ENCODE measurements at places on chromosomes 1 and 21.
A peak's percentile ranks its signal among the peaks of the same experiment; 100 is the strongest.

GRCh38 chr1:15350551-15351200, 59.0 kb upstream of the EFHD2 start:
- DNase-seq, result no peak

DNA sequence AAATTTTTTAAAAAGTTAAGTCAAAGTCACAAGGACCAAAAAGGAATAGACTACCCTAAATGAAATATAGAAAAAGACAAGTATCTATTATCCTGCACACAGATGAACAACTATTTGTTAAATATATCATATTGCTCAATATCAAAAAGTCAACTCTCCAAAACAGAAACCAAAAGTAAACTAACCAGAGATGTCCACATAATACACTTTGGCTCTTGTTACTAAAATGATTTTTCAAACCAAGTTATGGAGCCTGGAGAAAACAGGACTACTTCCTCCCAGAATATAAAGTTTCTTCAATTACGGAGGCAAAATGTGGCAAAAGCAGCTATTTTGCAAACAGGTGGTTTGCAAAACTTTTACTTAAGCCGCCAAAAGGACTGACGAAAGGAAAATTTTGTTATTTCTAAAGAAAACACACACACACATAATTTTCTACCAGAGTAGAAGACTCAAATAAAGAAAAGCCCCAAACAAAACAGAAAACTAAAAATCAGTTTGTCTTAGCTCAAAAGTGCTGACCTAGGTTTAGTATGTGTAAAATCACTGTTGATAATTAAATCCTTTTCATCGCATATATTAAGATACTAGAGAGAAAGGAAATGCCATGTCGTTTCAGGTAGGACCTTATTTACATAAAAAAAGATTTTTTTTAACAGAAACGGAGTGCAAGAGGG, 1.1 kb downstream of the DPYD start:
- no peak for DNase-seq

GRCh38 chr21:45528028-45528705, 14.1 kb downstream of the SLC19A1 start:
- DNase-seq, result peak; percentile 13

DNA sequence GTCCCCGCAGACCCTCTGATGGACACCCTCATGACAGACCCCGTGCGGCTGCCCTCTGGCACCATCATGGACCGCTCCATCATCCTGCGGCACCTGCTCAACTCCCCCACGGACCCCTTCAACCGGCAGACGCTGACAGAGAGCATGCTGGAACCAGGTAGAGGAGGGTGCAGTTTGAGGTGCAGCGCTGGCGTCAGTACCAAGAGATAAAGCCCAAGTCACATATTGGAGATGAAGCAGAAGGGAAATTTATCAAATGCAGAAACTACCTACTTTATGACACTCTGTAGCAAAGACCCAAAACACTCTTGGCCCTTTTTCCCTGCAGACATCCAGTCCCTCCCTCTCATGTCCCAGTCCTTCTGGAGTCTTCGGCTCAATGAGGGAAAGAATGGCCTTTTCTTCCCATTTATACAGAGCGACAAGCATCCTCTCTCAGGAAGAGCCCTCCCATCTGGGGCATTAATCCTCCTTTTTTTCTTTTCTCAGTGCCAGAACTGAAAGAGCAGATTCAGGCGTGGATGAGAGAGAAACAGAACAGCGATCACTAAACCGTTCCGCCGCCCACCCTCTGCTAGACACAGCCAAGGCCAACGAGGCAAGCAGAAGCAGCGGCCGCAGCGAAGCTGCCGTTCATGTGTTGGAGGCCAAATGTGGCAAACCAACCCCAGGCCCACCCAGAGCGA, 30.8 kb upstream of the KIF1B start:
- no peak for DNase-seq

DNA sequence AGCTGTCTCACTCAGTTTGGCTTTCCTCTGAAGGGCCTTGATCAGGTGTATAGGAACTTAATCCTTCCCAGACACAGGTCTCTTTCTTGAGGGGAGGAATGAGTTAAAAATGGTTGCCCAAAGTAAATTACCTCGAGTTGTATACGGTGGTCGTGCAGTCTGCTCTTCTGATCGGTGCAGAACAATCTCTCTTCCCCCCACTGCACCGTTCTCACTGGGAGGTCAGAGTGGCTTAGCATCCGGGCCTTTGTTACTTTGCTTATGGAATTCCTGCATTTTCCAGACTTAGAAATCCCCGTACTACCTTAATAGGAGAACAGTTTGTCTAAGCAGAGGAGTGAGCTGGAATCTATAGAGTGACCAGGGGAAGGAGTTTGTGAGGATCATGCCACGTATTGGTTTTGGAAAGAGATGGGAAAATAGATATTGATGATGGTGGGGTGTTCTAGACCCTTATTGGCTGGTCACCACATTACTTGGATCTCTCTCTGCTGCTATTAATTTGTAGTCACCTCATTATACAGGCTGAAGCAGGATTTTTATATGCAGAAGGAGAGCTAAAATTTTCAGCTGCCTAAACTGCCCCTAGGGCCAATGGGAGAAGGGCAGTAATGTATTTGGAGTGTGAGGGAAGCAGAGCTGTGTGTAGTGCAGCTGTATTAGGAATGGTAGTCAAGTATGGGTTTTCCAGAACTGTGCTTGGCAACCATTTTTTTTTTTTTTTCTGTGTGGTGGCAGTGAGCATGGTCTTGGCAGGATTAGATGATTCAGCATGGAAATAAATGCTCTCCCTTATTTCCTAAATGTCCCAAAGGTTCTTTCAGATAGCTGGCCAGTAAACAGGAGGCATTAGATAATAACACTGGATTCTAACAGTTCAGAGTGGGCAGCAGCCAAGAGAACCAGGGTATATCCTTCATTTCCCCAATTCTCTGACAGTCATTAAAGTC, 81.5 kb downstream of the NDUFS5 start:
- DNase-seq, result no peak

GRCh38 chr1:200366577-200367253, 43.1 kb downstream of the ZNF281 start:
- DNase-seq, result no peak

- no peak for DNase-seq
These were observed 141.9 kb upstream of the CXADR start for GRCh38 chr21:17370916-17371315.

DNA sequence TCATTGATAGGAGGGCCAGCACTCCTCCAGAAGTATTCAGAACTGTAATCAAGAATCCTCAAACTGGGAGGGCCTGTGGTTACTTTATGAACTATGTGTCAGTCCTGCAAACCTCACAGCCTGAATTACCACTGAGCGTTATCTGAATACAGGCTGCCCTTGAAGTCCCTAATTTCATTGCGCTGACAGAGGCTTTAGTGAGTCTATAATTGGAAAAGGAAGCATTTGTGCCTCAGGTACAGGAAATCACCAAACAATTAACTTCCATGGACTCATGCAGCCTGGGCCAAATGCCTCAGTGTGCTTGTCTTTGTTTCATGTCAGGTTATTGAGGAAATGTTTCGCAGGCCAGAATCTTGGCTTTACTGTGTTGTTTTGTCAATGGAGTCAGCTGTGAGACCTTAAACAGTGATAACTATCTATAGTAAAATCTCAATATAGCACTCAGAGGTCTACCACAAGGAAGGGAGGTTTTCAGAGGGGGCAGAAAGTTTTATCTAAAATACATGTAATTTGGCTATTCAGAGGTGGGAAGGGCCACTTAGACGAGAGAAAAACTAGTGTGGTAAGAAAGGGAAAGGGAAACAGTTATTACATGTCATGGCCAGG, 32.9 kb upstream of the DOCK7 start:
- DNase-seq, result no peak

DNA sequence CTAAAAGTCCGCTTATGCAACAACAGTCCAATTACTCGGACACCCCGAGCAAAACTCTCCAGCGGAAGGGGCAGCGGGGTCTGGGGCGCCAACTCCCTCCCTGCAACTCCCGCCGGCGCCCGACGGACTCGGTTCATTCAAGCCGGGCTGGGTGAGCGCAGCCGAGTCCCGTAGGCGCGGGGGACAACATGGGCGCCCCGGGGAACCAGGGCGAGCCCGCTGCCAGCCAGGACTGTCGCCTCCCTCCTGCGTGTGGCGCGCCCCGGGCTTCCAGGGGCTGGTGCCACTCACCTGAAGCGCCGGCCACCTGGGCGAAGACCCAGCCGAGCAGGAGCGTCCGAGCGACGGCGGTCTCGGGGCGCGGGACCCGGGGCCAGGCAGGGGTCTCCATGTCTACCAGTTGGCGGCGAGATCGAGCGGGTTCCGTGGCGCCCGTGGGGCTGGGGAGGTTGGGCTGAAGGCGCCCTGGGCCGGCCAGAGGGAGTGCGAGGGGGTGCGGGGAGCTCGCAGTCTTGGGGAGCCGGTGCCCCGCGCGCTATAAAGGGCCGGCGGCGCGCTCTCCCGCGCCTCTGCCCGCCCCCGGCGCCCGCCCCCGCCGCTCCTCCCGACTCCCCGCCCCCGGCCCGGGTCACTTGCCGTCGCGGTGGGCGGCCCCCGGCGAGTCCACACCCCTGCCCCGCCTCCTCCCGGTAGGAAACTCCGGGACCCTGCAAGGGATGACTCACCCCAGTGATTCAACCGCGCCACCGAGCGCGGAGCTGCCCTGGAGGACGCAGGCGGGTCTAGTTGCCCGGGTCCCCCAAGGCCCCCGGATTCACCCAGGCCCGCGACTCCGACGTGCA, at the start of gene F3:
TSS of gene F3 (minus strand) at position 514 of the 842 bp plus-strand sequence. CDS start at position 391, 123 bp downstream.
- peak; percentile 75 for DNase-seq

GRCh38 chr1:19704247-19705113, 39.8 kb downstream of the HTR6 start:
- peak; percentile 61 for DNase-seq

- DNase-seq, result no peak
These were observed 111.9 kb downstream of the DENND1B start for GRCh38 chr1:197663162-197663953.

DNA sequence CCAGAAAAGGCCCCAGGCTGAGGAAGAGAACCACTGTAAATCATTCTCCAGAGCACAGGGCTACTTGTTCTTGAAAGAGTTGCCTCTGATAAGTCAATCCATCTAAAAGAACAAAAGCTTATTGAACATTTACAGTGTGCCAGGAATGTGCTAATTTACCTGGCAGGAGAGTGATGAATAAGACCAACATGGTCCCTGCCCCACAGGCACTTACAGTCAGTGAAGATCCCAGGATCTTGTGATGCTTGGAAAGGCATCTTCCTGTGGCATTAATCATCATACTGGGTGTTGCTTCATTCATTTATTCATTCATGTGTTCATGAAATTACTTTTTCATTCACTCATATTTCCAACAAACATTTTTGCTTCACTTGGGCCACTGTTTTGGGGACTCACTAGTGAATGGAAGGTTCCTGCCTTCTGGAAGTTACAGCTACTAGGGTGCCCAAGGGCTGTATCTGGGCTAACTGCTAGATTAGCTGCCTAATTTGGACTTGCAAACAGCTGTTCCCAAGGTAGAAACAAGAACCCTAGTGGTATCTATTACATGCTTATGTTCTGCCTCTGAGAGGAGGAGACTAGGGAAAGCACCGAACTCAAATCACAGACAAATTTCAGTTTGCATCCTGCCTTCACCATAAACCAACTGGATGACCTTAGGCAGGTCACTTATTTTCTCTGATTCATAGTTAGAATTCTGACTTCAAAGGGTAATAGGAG, 133.5 kb downstream of the CLIC6 start:
- DNase-seq, result no peak

DNA sequence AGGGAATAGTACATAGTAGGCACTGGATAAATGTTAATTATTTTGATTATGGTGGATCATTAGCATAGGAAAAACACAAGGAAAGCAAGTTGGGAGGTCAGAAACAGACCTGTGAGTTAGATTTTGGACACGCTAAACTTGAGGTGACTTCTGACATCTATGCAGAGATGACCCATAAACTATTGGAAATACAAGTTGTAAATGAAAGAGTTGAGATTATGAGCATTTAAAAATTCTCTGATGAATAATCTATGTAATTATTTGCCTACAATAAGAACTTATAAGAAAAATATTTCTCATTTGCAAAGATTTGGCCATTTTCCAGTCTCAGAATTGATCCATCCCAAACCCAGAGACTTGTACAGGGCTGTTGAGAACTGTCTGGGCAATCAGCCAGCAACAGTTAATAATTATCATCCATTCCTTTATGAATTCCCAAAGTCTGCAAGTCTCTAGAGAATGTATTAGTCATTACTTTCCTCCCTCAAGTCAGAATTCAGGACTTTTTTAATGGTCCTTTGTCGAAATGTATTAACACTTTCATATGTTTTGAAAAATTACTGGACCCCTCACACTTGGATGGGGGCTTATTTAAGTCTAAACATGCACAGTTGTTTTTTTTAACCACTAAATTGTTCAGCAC, 19.4 kb upstream of the SLAMF6 start:
- DNase-seq, result no peak

- DNase-seq, result no peak
These were observed 8.7 kb downstream of the PGM1 start for GRCh38 chr1:63601912-63602311.

DNA sequence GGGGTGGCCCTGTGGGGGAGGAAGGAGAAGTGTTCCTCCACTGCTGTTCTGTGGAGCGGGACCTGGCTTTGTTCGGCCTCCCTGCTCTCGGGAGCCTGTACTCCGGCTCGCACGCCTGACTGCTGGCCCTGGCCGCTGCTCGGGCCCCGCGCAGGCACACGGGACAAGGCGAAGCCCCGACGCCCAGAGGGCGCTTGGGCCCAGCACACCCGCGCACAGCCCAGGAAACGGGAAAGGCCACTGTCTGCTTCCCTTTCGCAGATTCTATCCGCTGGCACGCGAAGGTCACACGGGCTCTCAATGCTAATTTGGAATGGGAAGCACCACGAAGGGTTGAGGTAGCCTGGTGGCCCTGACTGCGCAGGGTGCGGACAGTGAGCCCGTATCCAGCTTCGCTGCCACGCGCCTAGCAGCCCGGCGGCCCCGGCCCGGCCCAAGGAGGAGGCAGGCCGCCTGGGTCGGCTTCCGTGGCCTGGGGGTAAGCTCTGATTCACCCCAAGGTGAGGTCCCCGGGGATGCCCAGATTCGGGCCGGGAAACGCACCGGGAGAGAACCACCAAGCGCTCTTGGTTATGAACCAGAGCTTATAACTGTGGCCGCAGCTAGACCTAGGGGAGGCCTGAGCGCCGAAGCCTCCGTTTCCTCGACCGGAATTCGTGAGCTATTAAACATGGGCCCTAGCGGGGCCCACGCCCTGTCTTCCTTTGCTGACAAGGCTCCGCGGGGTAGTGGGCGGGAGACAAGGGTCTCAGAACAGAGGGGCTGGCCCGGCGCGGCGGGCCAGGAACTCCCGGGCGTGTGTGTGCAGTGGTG, 19.7 kb upstream of the TBX15 start:
- no peak for DNase-seq

- DNase-seq, result peak; percentile 23
These were observed 76.5 kb downstream of the DHRS3 start for GRCh38 chr1:12541274-12542137.

DNA sequence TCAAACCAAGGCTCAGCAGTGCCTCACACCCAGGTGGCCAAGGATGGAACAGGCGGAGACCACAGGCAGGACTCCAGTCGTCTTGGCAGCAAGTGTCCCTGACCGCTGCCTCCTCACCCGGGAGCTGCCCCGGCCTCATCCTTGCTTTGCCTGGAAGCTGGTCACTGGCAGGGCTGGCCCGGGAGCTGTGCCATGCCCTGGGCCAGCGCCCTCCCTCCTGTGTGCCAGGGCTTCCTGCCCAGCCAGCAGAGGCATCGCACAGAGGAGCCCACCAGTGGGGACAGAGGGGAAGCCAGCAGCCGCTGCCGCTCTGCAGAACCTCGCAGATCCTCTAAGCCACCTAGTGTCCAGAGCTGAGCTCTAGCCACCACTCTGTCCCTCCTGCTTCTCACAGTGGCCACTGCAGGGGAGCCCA, 7.8 kb downstream of the CASZ1 start:
- no peak for DNase-seq
